ENCODE measurements at places on chromosomes 11 and 22.

DNA sequence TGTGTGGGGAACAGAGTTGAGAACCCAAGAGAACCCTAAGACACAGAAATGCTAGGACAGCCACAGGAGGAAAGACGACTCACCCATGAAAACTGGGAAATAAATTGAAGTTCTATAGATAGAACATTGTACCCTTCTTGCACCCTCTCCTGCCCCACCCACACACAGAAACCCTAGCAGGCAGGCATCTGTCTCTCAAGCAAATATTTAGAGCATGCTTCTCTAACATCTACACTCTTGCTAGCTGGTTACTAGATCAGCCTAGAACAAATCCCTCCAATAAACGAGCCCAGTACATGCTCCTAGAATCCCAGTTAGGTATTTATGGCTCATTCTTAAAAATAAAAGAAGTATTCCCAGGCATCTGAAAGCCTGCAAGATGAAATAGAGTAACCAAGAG, 32.1 kb upstream of the CLPB start:
- DNase-seq: no peak

- DNase-seq: no peak
Measured at GRCh38 chr11:9527481-9528135, 45.9 kb upstream of the WEE1 start.

DNA sequence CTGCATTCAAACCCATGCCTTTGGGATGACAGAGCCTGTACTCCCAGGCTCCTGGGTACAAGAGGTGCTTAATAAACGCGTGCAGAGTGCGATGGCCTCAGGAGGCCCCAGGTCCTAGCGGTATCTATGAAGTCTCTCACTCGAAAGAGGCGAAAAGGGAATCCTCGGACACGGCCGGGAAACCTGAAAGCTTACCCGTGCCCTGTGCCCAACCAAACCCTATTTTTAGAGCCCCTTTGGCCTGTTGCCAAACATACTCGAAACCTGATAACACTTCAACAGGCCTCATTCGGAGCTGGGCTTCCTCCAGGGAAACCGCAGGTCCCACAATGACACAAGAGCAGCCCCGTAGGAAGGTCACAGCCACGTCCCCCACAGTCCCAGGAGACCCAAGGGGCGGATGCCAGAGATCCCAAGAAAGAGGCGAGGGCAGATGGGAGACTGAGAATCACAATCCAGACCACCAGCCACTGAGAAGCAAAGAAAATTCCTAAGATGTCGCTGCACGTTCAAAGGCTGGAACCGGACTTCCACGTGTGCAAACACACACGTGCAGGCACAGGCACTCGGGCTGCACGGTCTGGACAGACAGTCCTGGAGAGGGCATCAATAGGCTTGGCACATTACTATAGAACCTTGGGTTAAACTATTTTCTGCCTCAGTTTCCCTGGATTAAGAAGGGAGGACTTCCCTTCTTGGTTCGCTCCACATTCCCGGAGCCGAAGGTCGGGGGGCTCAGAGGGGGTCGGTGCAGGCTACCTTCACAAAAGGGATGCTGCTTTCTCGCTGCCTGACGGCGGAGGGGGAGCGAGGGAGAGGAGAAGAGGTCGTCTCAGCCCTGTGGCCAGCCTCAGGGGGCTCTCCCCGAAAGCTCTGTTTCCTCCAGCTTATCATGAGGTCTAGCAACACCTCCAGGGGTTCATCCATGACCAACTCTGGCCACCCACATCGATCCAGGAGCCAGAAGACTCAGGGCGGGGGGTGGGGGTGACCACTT, 8.2 kb downstream of the PDGFB start:
- no peak for DNase-seq

- DNase-seq: no peak
Measured at GRCh38 chr11:121310908-121311307, 18.3 kb downstream of the SC5D start.

GRCh38 chr22:23220485-23221350, 40.4 kb downstream of the BCR start:
- no peak for DNase-seq

DNA sequence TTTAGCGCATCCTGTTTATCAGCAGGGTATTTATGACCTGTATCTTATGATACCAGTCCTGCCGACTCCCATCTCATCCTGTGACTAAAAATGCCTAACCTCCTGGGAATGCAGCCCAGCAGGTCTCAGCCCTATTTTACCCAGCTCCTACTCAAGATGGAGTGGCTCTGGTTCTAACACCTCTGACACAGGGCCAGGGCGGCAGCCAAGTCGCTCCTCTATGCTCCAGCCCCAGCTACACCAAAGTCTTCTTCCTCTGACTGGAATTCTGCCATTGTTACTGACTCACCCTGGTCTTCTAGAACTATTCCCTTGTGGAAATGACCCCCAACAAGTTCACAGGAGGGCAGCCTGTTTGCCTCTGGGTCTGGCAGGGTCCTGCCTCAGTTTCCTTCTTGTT, 7.9 kb upstream of the C1QTNF6 start:
- DNase-seq: no peak

DNA sequence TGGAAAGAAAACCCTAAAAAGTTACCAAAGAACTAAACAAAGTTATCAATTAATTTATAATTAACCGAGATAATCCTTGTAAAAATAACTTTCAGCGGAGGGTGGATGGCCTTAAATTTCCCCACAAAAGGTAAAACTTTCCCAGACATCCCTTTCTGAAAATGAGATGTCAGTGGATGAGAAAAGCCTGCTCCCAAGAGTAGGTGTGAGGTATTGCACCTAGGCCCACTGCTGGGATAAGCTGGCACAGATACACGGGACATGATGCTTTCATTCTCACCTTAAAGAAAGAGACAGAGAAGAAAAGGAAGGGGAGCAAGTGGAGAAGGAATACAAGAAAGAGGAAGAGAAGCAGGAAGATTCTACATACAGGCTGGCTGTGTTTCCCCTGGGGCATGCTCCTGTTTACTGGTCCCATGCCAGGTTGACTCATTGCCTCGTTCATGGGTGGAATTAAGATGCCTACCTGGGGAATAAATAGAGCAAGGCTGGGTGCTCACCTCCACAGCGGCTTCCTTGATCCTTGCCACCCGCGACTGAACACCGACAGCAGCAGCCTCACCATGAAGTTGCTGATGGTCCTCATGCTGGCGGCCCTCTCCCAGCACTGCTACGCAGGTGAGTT, at the start of gene SCGB2A2:
Gene SCGB2A2 (plus strand): TSS at position 505 of the 625 bp plus-strand sequence. CDS start 59 bp downstream, at position 564.
- no peak for DNase-seq

DNA sequence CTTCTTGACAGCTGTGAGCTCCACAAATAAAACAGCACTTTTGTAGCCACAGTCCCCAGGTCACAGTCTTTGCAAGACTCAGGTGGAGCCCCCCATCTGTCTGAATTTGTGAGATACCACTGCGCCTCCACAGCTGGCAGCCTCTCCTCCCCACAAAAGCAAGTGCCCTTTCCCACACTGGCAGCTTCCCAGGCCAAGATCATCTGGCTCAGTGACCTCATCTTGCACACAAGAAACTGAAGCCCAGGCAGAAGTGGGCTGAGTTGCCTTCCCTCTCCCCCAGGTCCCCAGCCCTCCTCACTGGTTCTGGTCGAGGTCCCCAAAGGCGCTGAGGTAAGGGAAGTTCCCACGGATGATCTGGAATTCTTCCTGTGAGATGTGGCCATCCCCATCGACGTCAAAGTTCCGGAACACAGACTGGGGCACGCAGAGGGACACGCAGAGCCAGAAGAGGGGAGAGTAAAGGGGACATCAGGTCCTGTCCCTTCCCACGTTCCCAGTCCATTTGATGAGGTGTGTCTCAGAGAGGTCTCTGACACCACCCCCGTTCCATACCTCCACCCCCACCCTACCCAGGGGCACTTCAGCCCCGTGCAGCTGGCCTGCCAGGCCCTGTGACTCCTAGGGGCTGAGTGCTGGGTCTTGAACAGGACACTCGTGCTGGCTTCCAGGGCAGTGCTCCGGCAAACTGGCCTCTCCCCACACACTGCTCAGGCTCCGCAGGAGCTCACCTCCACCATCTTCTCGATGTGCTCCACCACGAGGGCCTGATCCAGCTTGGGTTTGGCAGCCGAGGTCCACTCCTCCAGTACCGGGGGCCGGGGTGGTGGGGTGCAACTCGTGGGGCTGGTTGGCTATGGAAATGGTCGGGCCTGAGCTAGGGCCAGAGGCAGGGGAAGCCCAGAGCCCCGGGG, 8.9 kb downstream of the RASGRP2 start:
- no peak for DNase-seq

DNA sequence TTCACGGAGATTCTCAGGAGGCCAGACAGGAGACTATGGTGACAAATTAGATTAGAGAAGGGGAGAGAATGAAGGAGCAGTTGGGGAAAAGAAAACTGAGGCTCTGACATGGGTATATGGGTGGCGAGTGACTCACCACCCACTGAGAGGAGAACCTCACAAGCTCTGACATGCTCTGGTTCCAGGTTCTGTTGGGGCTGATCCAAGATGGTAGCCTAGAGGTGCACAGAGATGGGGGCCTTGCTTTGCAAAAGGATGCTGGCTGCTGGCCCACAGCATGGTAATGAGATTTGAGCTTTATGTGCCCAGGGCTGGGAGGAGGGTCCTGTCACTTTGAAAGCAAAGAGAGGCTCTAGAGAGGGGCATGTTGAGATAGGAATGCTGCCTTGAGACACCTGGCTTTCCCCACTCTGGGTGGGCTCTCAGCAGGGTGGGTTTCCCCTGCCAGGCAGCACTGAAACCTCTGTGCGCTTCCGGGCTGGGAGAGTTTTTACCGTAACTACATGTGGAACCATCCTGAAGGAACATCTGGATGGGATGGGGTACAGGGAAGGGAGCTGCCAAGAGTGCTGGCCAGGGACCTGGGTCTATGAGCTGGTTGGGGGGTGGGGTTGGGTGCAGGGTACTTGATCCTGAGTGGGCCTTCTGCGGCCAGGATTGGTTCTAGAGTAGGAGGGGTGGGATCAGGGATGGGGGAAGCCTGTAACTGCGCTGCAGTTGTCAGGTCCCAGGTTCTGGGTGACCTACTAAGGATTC, 1.2 kb upstream of the GRK2 start:
- DNase-seq: no peak

GRCh38 chr22:33470456-33470855, 412.3 kb upstream of the SYN3 start:
- no peak for DNase-seq

DNA sequence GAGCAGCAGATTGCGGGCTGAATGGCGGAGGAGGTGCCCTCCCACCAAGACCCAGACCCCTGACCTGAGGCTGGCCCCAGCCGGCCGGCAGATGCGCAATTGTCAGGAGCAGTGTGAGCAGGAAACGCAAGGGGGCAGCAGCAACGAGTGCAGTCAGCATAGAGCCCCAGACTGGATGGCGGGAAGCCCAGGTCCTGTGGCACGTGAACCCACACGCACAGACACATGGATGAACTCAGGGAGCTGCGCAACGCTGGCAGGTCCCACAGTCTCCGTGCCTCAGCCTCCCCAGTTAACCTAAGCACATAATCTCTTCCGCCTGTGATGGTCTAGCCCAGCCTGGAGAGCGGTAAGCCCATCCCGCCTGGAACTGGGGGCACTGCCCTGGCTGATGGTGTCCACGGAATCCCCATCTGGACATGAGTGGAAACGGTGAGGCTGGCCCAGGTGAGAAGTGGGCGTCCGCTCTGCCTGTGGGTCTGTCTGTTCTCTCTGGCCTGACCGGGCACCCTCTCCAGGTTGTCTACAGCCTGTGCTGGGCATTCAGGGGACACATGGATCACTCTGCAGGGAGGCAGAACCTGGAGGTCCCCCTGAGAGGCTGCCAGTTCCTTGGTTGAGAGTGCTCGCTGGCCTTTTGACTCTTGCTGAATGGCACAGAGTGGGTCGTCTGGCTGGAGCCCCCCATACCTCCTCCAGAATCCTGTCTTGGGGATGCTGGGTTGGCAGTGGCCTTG, 626 bp upstream of the TBX10 start:
- DNase-seq: peak; percentile 38

DNA sequence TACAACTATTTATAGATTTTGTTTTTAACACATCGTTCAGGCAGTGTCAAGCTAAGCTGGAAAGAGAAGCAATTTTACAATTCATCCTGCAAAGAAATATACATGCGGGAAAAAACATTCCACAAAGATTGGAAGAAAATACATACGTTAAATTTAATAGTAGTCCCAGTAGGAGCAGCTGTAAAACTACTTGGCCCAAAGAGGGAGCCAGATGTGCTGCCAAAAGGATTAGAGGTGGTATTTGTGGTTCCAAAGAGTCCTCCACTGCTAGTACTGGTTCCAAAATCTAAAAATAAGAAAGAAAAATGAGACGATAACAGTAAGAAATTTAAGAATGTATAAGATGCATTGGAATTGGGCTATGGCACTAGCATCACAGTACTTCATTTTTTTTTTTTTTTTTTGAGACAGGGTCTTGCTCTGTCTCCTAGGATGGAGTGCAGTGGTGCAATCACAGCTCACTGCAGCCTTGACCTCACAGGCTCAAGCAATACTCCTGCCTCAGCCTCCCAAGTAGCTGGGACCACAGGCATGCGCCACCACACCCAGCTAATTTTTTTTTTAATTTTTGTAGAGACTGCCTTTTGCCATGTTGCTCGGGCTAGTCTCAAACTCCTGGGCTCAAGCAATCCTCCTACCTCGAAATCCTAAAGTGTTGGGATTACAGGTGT, 21.5 kb downstream of the NUP98 start:
- DNase-seq: no peak

DNA sequence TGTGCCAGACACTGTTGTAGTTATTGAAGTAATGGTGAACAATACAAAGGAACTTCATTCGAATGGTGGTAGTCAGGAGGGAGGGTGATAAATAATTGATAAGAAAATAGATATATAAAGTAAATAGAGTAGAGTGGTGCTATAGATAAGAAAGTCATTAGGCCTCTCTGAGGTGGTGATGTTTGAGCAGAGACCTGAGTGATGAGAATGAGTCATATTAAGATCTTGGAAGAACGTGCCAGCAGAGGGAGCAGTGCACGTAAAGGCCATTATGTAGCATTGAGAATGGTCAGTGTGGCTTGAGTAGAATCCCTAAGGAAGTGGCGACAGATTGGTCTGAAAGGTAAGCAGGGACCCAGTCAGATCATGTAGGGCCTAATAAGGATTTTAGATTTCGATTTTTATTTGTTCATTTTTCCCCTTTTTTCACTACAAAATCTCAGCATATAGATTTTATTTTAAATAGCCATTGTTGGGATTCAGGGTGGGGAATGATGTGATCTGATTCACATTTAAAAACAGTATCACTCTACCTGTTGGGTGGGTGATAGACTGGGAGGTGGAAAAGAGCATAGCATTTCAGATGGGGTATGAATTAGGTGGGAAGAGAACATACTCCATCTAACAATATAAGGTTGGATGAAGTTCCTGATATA, 44.7 kb downstream of the CCDC90B start:
- no peak for DNase-seq

DNA sequence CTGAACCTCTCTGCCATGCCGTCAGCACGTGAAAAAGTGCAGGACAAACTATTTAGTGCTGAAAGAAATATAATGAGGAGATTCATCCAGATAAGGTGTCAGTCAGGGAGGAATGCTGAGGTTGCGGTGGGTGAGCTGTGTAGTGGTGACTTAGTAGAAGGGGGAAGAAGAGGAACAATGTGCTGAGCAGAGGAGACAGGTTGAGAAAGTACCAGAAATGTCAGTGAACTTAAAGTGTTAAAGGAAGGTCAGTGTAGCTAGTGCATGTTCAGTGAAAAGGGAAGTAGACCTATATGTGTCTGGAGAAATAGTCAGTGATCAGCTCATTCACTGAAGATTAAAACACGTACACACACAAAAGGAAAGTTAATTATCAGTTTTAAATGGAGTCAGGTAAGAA, 237.6 kb upstream of the CCDC179 start:
- DNase-seq: no peak

- DNase-seq: no peak
Measured at GRCh38 chr22:29739346-29739875, 19.6 kb downstream of the CABP7 start.
